A549 treated with GW870086 at 1 μM for 4 hours (cell line): ENCODE measurements at places on chromosomes 7 and 10. TPM values are rescaled to one million over a fixed set of nuclear protein-coding genes. Genes with fewer than 3 reads are reported as not detected.

Gene HECTD2
- 2.7 to 3.9 TPM (median 3.6 TPM) in 5 replicates for total RNA-seq

Gene CEP55
- total RNA-seq: 53.5 to 73.6 TPM (median 65.2 TPM) in 5 replicates

Gene WEE2
- not detected in 5 replicates for total RNA-seq

Gene EPO
- 0.09 TPM in 1 of 5 replicates, not detected in the others for total RNA-seq

Gene BCCIP
- 108 to 117 TPM (median 112 TPM) in 5 replicates for total RNA-seq

Gene STOX1
- 0.24 to 0.80 TPM (median 0.65 TPM) in 5 replicates for total RNA-seq

Gene STX1A
- 75.6 to 95.5 TPM (median 88.3 TPM) in 5 replicates for total RNA-seq

Gene PLEKHS1
- total RNA-seq: 0.03 TPM in 3 of 5 replicates, not detected in the others

Gene MORN4
- 6.7 to 8.4 TPM (median 7.9 TPM) in 5 replicates for total RNA-seq

Gene MRM2
- total RNA-seq: 48.1 to 57.2 TPM (median 51.9 TPM) in 5 replicates

Gene WIPF3
- total RNA-seq: 0.35 to 0.84 TPM (median 0.61 TPM) in 5 replicates

Gene IKZF5
- total RNA-seq: 4.7 to 7.9 TPM (median 6.3 TPM) in 5 replicates

Gene TASOR2
- total RNA-seq: 22.1 to 39.4 TPM (median 35.8 TPM) in 5 replicates

Gene LRRC18
- total RNA-seq: not detected in 5 replicates

Gene CDNF
- 0.95 to 1.6 TPM (median 1.3 TPM) in 5 replicates for total RNA-seq

Gene THNSL1
- total RNA-seq: 3.5 to 4.4 TPM (median 3.9 TPM) in 5 replicates

Gene PHKG1
- total RNA-seq: 0.35 to 1.9 TPM (median 0.48 TPM) in 5 replicates

Gene REPIN1
- 72.0 to 88.5 TPM (median 83.6 TPM) in 5 replicates for total RNA-seq

Gene BLOC1S2
- total RNA-seq: 93.1 to 110 TPM (median 107 TPM) in 5 replicates

Gene PRR15
- 2.3 to 4.0 TPM (median 3.2 TPM) in 5 replicates for total RNA-seq

Gene HOXA1
- total RNA-seq: 2.2 to 3.9 TPM (median 3.3 TPM) in 5 replicates

Gene SLC26A3
- total RNA-seq: not detected in 5 replicates

Gene CALN1
- not detected in 5 replicates for total RNA-seq

Gene LSM8
- total RNA-seq: 39.2 to 56.0 TPM (median 44.1 TPM) in 5 replicates

Gene AUTS2
- 2.6 to 5.2 TPM (median 3.3 TPM) in 5 replicates for total RNA-seq

Gene PITRM1
- 78.1 to 83.6 TPM (median 81.4 TPM) in 5 replicates for total RNA-seq

Gene IL15RA
- 2.3 to 3.0 TPM (median 2.6 TPM) in 5 replicates for total RNA-seq

Gene MAGI2
- 0.21 to 0.45 TPM (median 0.36 TPM) in 5 replicates for total RNA-seq

Gene PLAC9
- total RNA-seq: 0.38 TPM in 1 of 5 replicates, not detected in the others

Gene ELN
- total RNA-seq: 0.06 to 0.16 TPM (median 0.08 TPM) in 5 replicates

Gene CELF2
- 0.02 to 0.16 TPM (median 0.06 TPM) in 4 of 5 replicates, not detected in the other for total RNA-seq

Gene MMRN2
- 0.63 to 1.9 TPM (median 0.89 TPM) in 5 replicates for total RNA-seq

Gene THSD7A
- 1.3 to 3.0 TPM (median 2.2 TPM) in 5 replicates for total RNA-seq

Gene UNCX
- not detected in 5 replicates for total RNA-seq

Gene HOGA1
- 1.2 to 2.0 TPM (median 1.7 TPM) in 5 replicates for total RNA-seq

Gene ADCYAP1R1
- 0.01 to 0.08 TPM (median 0.02 TPM) in 3 of 5 replicates, not detected in the others for total RNA-seq

Gene CCDC3
- total RNA-seq: 0.86 to 1.3 TPM (median 0.91 TPM) in 5 replicates

Gene SYT15
- 1.6 to 3.3 TPM (median 2.7 TPM) in 5 replicates for total RNA-seq

Gene MAT1A
- total RNA-seq: 0.03 to 0.05 TPM in 2 of 5 replicates, not detected in the others

Gene NEUROG3
- total RNA-seq: not detected in 5 replicates

Gene A1CF
- total RNA-seq: 0.06 TPM in 1 of 5 replicates, not detected in the others

Gene DLX6
- not detected in 5 replicates for total RNA-seq

Gene PAX4
- total RNA-seq: not detected in 5 replicates

Gene SPDYE2B
- not detected in 5 replicates for total RNA-seq

Gene CAV2
- 150 to 178 TPM (median 177 TPM) in 5 replicates for total RNA-seq

Gene CALD1
- 82.0 to 138 TPM (median 121 TPM) in 5 replicates for total RNA-seq

Gene LRRC4
- not detected in 5 replicates for total RNA-seq
